ENCODE measurements at places on chromosomes 2 and 18.
A peak's percentile ranks its signal among the peaks of the same experiment; 100 is the strongest.

DNA sequence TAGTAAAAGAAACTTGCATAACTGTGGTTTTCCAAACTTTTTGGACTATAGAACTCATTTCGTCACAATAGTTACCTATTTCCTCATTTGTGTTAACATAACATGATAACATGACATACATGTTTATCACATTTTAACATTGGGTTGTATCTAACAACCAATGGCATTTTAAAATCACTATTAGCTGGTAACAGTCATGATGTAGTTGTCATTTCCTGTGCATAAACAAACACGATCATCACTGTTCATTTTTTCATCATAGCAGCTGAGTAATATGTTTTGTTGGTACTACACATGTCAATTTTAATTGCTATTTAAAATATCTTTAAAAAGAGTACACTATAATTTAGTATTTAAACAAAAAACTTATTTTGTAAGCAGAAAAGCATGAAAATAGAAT lies 402.4 kb downstream of the SATB2 start:
- no peaks in the 10 kb centered on the region for H3K36me3 ChIP-seq
- no peak for DNase-seq
- H3K27me3 ChIP-seq = no peaks in the 10 kb centered on the region
- H3K4me3 ChIP-seq = no peak overlapping the region
- H3K4me1 ChIP-seq = no peaks in the 10 kb centered on the region

GRCh38 chr2:73290049-73290839 lies 3.1 kb downstream of the EGR4 start:
- no peaks in the 10 kb centered on the region for H3K36me3 ChIP-seq
- peaks cover 9% of the 10 kb centered on the region for H3K4me1 ChIP-seq
- H3K27me3 ChIP-seq = peaks cover 18% of the 10 kb centered on the region
- no peak for DNase-seq

- no peak overlapping the region for H3K4me3 ChIP-seq
- no peaks in the 10 kb centered on the region for H3K36me3 ChIP-seq
- peaks cover 35% of the 10 kb centered on the region for H3K4me1 ChIP-seq
- no peak for DNase-seq
- no peaks in the 10 kb centered on the region for H3K27me3 ChIP-seq
Measured at GRCh38 chr18:63107931-63108330, 211.6 kb downstream of the BCL2 start.

- H3K4me1 ChIP-seq = peaks cover 5% of the 10 kb centered on the region
- H3K4me3 ChIP-seq = no peak overlapping the region
- no peak for DNase-seq
- H3K36me3 ChIP-seq = no peaks in the 10 kb centered on the region
- no peak overlapping the region for H3K27ac ChIP-seq
- H3K27me3 ChIP-seq = no peaks in the 10 kb centered on the region
Measured at GRCh38 chr2:144372410-144373080, 147.4 kb downstream of the ZEB2 start.

GRCh38 chr2:82317012-82317411 lies 2012.5 kb upstream of the LRRTM1 start:
- H3K4me1 ChIP-seq = no peaks in the 10 kb centered on the region
- H3K36me3 ChIP-seq = no peaks in the 10 kb centered on the region
- no peak for DNase-seq
- no peak overlapping the region for H3K27ac ChIP-seq
- H3K27me3 ChIP-seq = no peaks in the 10 kb centered on the region

DNA sequence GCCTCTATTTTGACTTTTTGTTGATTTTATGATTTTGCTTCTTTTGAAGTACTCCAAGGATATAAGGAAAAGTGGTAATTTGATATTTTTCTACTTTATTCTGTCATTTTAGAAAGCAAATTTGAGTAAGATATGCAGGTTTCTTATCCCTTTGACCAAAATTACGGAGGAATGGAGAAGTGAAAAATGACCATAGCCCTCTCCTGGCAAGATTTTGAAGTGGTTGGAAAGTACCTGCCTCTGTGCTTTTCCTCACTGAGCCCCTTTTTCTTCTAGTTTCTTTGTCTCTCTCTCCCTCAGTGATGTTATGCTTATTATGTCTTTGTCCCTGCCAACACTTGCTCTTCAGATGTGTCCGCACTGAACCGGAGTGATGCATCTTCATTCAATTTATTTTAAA lies 898.1 kb downstream of the EPHA4 start:
- no peak overlapping the region for H3K4me3 ChIP-seq
- H3K27ac ChIP-seq = no peak overlapping the region
- H3K36me3 ChIP-seq = no peaks in the 10 kb centered on the region
- H3K4me1 ChIP-seq = no peaks in the 10 kb centered on the region
- no peaks in the 10 kb centered on the region for H3K27me3 ChIP-seq

DNA sequence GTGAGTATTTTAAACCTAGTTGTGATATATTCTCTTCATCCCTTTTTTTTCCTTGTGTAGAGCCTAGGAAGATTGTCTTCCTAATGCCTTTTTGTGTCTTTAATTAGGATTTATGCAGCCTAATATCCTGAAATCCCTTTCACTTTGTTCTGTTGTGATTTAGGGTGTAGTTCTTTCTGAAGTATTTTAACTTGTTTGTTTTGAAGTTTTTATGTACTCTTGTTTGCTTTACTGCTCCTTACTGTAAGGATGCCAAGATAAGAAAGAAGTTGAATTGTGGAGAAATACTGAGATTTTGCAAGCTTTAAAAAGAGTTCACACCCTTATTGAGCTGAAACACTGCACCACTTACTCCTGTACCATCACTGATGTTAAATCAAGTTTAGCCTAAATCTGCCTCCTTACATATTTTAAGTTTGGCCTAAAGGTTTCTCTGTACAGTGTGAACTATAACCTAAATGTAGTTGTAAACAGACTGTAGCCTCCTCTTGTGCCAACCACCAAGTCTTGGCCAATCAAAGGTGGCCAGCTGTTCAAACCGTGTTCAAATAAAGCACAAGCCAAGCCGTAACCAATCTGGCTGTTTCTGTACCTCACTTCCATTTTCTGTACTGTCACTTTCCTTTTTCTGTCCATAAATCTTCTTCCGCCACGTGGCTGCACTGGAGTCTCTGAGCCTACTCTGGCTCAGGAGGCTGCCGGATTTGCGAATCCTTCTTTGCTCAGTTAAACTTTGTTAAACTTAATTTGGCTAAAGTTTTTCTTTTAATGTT lies 17.7 kb upstream of the ACOXL start:
- DNase-seq = no peak
- no peak overlapping the region for H3K27ac ChIP-seq
- no peaks in the 10 kb centered on the region for H3K4me1 ChIP-seq
- H3K4me3 ChIP-seq = no peak overlapping the region

- H3K27ac ChIP-seq = no peak overlapping the region
- H3K4me1 ChIP-seq = no peaks in the 10 kb centered on the region
- H3K4me3 ChIP-seq = no peak overlapping the region
- no peak for DNase-seq
- H3K36me3 ChIP-seq = no peaks in the 10 kb centered on the region
- H3K27me3 ChIP-seq = no peaks in the 10 kb centered on the region
Measured at GRCh38 chr2:9069543-9069942, 66.1 kb upstream of the MBOAT2 start.

DNA sequence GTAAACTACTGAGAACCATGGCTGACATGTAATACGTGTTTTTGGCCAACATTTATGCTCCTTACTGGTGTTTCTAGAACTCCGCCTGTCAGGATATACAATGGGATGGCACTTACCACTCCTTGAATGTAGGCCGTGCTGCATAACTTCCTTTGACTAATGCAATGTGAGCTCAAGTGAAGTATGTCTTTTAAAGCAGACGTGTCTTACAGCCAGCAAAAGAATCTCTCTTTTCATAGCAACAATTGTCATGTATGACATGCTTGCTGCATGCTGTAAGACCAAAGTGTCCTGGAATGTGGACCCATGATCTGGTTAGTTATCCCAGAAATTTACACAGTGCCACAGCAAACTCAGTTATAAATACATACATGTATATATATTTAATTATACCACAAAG lies 1202.7 kb upstream of the PIK3C3 start:
- H3K27ac ChIP-seq = no peak overlapping the region
- no peak overlapping the region for H3K4me3 ChIP-seq
- no peaks in the 10 kb centered on the region for H3K36me3 ChIP-seq
- no peak for DNase-seq
- H3K27me3 ChIP-seq = no peaks in the 10 kb centered on the region

DNA sequence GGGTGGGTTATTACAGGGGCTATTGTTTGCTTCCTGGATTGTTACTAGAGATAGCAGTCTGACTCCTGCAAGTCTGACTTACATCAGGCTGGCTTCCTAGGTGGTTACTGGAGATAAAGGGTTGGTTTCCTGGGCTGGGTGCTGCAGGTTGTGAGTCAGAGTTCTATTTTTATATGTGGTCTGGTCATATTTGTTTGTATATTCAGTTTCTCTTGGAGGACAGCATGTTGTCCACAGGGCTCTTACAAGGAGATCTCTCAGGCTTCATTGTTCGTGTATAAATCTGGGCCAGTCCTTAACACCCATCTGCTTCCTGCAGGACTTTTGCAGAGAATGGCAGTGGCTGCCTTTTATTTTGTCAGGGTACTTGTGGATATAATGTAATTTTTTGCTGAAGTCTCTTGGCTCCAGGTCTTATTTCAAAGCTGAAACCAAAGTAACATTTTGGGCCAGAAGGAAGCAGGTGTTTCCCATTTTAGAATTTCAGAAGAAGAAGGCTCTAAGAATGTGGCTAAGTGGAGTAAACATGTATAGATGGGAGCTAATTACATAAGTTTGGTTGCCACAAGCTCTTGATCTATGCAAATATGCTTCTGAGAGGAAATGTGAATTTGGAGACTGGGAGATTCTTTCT lies 65.9 kb upstream of the SLC16A14 start:
- H3K4me1 ChIP-seq = no peaks in the 10 kb centered on the region
- H3K36me3 ChIP-seq = no peaks in the 10 kb centered on the region
- H3K4me3 ChIP-seq = no peak overlapping the region
- DNase-seq = no peak

DNA sequence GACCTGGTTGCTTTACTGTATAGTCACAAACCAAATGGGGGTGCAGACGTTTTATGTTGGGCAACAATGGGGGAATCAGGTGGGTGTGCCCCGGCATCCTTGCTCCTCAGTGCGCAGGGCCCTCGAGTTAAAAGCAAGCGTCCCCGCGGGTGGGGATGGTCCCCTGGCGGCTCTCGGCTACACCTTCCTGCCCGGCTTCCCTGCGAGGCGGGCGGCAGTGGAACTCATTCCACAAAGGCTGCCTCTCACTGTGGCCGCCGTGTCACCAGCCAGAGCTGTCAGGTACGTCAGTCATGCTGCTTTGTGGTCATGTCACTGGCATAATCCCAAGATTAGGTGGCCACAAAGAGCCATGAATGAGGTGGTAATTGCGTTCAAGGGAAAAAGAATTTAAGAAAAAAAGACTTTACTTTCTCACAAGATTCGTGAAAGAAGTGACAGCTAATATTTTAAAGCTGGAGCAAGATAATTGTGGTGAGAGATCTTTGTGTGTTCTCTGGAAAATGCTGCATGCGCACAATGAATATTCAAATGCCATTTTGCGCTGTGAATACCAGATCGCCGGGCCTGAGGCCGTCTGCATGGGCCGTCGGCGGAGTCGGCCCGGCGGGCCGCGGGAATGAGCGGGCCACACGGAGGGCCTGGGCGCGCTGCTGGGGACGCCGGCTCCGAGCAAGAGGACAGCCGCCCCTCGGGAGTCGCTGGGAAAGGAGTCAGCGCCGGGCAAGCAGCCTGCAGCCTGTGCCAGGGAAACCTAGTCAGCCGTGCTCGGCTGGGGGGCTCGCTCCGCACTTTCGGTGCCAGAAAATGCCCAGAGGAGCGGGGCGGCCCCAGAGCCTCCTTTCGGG lies 82.3 kb upstream of the LDLRAD4 start:
- no peaks in the 10 kb centered on the region for H3K27me3 ChIP-seq
- DNase-seq = no peak
- H3K4me1 ChIP-seq = peaks cover 12% of the 10 kb centered on the region
- no peak overlapping the region for H3K27ac ChIP-seq
- no peaks in the 10 kb centered on the region for H3K36me3 ChIP-seq

DNA sequence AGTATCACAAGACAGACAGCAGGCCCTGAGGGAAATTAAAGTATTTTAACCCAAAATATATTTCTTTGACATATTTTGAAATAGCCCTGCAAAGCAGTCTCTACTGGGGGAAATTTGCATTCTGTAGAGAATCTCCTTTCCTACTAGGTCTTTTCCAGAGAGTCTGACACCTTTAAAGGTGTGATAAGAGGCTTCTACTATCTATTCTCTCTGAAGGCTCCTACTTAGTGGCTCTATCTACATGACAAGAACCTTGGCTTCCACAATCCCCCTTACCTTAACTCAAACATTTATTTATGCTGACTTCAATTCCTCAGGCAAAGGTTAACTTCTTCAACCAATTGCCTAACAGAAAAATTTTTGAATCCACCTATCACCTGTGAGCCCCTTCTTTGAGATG lies 174.6 kb upstream of the GALNT5 start:
- H3K27me3 ChIP-seq = no peaks in the 10 kb centered on the region
- no peak overlapping the region for H3K27ac ChIP-seq
- no peak overlapping the region for H3K4me3 ChIP-seq
- no peaks in the 10 kb centered on the region for H3K36me3 ChIP-seq
- DNase-seq = no peak

GRCh38 chr2:208064220-208064961 lies 39.1 kb upstream of the PLEKHM3 start:
- peaks cover 4% of the 10 kb centered on the region for H3K4me1 ChIP-seq
- H3K4me3 ChIP-seq = no peak overlapping the region
- DNase-seq = peak; percentile 67
- H3K27ac ChIP-seq = peak overlapping the region; percentile 42

GRCh38 chr2:189837326-189837725 lies 53.1 kb downstream of the PMS1 start:
- H3K4me3 ChIP-seq = no peak overlapping the region
- H3K27ac ChIP-seq = no peak overlapping the region
- no peaks in the 10 kb centered on the region for H3K27me3 ChIP-seq
- H3K36me3 ChIP-seq = peaks cover 3% of the 10 kb centered on the region
- H3K4me1 ChIP-seq = peaks cover 4% of the 10 kb centered on the region

DNA sequence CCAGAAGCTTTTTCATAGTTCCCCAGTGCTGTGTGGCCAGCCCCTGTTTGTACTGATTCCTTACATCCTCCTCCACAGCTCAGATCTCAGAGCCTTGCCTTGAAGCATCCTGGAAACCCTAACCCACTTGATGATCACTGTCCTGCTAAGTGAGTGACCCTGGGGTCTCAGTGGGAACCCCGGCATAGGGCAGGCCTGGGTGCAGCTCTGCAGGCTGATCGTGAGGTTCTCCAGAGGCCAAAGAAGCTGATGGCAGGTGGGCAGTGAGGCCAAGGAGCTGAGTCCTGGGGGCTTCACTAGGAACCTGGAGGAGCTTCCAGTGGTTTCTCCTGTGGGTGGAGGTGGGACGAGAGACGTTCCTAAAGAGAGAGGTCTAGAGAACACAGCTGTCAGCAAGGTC lies 47.4 kb upstream of the BIN1 start:
- no peak for DNase-seq
- no peak overlapping the region for H3K27ac ChIP-seq
- H3K4me1 ChIP-seq = no peaks in the 10 kb centered on the region
